ENCODE measurements at places on chromosomes 16 and 17. TPM values are rescaled to one million over a fixed set of nuclear protein-coding genes. Genes with fewer than 3 reads are reported as not detected.

Gene NEUROD2
- not detected for total RNA-seq

Gene KCNAB3
- 7.0 TPM for total RNA-seq

- no peaks in the 10 kb centered on the region for H3K27me3 ChIP-seq
- H3K4me3 ChIP-seq = no peak overlapping the region
- no peak for DNase-seq
- no peaks in the 10 kb centered on the region for H3K36me3 ChIP-seq
- H3K27ac ChIP-seq = no peak overlapping the region
These were observed 6.4 kb upstream of the CEP20 start for GRCh38 chr16:15894571-15895374.

DNA sequence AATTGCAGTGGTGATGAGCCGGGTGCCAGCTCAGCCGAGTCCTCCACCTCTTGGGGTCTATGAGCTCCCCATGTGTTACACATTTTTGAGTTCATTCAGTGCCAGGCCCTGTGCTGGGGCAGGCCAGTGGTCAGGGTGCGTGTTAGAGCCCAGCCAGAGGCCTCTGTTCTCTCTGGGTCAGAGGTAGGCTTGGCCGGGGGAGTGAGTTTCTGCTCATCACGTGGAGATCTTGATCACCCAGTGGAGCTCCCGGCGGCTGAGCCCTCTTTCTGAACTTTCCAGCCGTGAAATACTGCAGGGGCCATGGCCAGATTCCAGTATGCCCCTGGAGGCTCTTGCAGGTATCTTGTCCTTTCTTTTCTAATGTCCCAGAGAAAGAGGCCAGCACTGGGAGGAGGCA is 93.0 kb downstream of the RAP1GAP2 start:
- no peaks in the 10 kb centered on the region for H3K27me3 ChIP-seq
- no peak overlapping the region for H3K4me3 ChIP-seq
- H3K36me3 ChIP-seq = no peaks in the 10 kb centered on the region
- DNase-seq = peak; percentile 22
- H3K4me1 ChIP-seq = peaks cover 29% of the 10 kb centered on the region
- peak overlapping the region; percentile 78 for H3K27ac ChIP-seq

Gene FAM222B
- total RNA-seq = 29.6 TPM

GRCh38 chr16:4660454-4661007 is 32.8 kb upstream of the NUDT16L1 start:
- no peaks in the 10 kb centered on the region for H3K27me3 ChIP-seq
- H3K36me3 ChIP-seq = peaks cover 75% of the 10 kb centered on the region
- H3K27ac ChIP-seq = peak overlapping the region; percentile 85
- peak; percentile 70 for DNase-seq

Gene CENPX
- 40.1 TPM for total RNA-seq

Gene AFMID
- total RNA-seq = 109 TPM

DNA sequence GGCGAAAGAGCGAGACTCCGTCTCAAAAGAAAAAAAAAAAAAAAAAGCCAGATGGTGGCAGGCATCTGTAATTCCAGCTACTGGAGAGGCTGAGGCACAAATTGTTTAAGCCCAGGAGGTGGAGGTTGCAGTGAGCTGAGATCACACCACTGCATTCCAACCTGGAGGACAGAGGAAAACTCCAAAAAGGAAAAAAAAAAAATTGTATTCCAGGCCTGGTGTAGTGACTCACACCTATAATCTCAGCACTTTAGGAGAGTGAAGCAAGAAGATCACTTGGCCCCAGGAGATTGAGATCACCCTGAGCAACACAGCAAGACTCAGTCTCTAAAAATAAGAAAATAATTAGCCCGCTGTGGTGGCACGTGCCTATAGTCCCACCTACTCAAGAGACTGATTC is 20.1 kb downstream of the HBQ1 start:
- no peak overlapping the region for H3K27ac ChIP-seq
- H3K36me3 ChIP-seq = peaks cover 98% of the 10 kb centered on the region
- H3K4me1 ChIP-seq = no peaks in the 10 kb centered on the region
- H3K27me3 ChIP-seq = no peaks in the 10 kb centered on the region

Gene ADORA2B
- total RNA-seq = not detected

Gene DOC2A
- total RNA-seq = 0.72 TPM

Gene ATP2A1
- total RNA-seq = not detected
